ENCODE measurements at places on chromosomes 16 and 17.

DNA sequence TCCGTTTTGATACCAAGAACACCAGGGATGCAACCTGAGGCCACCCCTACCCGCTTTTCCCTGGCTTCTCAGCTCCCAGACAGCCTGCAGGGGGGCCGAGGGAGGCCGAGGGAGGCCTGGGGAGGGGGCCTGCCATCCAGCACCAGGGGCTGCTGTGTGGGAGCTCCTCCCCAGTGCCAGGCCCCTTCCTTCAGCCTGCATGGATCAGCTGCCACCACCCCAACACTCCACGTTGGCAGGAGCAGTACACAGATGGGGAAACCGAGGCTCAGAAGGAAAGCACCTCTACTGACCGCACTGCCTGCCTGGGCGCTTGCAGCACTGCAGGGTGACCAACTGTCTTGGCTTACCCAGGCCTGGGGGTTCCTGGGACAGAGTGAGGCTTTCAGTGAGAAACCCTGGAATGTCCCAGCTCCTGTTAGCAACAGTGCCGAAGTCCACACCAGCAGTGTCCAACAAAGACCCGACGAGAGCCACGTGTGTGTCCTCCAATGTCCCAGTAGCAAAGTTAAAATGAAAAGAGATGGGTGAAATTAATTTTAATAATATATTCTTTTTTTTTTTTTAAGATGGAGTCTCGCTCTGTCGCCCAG, 5.3 kb upstream of the OSGIN1 start:
- no peak for DNase-seq

DNA sequence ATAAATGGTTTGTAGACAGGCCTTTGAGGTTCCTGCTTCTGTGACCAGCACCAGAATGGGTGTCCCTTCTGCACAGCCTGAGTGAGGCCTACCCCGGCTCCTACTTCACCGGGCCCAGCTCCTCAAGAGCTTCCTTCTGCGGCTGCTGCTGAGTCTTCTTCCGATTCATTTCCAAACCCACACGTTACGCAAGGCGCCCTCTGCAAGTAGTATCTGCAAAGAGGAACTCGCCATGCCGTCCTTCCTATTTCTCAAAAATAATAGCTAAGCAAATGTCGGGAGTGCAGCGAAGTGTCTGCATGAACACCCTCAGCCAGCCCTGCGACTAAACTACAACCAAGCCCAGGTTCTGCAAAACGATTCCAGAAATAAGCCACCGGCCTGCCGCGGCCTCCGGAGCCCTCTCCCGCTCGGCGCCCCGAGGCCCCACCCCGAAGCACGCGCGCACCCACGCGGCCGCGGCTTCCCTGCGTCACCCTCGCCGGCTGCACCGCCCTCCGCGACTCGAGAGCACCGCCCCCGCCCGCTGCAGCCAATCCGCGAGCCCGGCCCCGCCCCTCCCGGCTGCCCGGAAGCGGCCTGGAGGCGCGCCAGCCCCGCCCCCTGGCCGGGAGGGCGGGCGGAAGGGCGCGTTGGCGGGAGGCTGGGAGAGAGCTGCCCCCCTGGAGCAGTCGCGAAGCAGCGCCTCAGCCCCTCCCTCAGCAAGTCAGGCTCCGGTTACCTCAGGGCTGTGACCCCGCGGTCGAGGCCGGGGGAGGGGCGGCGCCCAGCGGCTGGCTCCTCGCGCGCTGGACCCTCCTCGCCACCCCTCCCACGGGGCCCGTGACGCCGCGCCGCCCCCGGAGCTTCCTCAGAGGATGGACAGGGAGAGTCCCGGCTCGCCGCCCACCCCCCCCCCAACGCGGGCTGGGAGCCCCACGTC, 8.3 kb downstream of the MNT start:
- peak; percentile 96 for DNase-seq

DNA sequence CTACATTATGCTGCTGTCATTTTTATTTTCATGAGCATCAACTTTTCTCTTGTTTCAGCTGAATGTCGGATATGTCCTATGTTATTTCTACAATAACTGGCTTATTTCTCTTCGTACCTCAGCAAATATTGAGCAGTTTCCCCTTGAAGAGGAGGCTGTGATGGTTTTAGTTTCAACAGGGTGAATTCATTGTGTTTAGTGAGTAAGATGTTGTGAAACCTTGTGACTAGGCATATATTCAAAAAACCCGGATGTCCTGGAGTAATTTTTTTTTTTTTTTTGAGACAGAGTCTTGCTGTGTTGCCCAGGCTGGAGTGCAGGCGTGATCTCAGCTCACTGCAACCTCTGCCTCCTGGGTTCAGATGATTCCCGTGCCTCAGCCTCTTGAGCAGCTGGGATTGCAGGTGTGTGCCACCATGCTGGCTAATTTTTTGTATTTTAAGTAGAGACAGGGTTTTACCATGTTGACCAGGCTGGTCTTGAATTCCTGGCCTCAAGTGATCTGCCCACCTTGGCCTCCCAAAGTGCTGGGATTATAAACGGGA, 11.1 kb downstream of the CPD start:
- no peak for DNase-seq

DNA sequence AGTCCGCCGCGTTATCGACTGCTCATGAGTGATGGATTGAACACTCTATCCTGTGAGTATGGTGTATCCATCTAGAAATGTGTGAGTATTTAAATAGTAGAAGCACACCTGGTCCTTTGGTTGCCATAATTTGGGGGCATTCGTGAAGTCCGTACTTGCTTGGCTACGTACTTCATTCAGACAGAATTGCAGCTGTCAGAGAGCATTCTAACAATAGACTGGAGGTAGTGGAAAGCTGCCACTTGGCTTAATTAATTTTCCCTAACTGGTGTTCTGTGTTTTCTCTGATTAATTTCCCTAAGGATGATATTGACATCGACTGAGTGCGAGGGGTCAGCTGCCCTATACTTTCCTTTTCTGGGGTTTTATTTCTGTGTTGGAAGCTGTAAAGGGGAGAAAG, 14.1 kb downstream of the RPA1 start:
- no peak for DNase-seq

DNA sequence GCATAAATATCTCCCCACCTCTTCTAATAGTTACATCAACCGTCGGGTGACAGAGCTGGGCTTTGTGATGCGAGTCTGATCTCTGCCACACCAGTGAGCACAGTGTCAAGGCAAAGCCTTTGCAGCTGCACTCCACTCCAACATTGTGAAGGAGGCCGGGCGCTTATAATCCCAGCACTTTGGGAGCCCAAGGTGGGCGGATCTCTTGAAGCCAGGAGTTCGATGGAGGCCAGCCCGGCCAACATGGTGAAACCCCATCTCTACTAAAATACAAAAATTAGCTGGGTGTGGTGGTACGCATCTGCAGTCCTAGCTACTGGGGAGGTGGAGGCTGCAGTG, 18.9 kb downstream of the CYB5D2 start:
- DNase-seq = no peak

GRCh38 chr17:329784-330420, 22.7 kb downstream of the RPH3AL start:
- DNase-seq = no peak

GRCh38 chr17:6532441-6532885, 23.9 kb downstream of the PITPNM3 start:
- no peak for DNase-seq

DNA sequence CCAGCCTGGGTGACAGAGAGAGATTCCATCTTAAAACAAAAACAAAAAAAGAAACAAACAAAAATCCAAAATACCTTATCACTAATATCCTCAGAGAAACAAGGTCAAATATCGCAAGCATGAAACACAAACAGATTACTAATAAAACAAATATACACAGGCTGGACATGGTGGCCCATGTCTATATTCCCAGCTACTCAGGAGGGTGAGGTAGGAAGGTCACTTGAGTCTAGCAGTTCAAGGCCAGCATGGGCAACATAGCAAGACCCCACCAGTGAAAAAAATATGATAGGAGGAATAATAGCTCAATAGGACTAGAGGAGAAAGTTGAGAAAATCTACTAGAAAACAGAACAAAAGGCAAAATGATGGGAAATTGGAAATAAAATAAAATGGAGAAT, 6.9 kb upstream of the ALOX15B start:
- no peak for DNase-seq

DNA sequence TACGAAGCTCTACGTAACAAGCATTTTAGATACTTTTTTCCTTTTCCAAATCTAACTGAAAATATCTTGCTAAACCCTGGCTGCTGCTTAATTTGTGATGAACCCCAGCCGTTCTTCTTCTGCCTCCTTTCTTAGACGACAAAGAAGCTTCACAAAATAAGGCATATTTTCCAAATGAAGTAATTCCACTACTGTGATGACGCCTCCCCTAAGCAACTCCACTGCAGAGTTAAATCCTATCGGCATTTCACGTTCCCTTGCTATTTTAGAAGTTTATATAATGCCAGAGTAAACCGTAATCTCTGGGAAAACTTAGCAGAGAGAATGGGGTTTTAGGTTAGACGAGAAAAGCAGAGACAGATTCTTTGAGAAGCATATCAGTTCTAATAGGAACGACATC, 683.1 kb upstream of the SALL1 start:
- no peak for DNase-seq

DNA sequence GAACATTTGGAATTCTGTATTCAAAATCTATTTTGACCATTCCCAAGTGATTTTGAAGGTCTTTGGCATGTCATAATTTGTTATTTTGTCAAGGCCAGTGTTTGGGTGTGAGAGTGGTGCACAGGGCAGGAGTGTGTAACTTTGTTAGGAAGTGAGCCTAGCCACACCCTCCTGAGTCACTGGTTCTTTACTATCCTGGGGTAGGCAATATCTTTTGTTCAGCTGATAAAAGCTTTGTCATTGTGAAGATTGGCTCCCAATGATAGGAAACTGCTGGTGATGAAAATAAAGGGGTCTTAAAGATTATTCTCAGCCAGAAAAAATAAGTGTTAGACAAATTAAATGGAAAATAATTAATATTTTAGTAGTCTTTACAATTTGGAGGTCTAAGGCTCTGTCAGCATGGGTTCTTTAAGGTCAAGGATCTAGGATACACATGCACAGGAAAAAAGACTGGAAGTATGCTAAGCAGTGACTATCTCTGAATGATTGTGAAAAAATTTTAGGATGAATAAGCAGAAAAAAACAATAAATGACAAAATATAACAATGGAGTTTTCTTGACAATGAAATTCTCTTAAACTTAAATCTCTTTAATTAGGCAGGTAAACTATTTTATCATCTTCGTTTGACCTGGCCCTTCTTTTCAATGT, 5.1 kb downstream of the UBN1 start:
- DNase-seq = no peak

DNA sequence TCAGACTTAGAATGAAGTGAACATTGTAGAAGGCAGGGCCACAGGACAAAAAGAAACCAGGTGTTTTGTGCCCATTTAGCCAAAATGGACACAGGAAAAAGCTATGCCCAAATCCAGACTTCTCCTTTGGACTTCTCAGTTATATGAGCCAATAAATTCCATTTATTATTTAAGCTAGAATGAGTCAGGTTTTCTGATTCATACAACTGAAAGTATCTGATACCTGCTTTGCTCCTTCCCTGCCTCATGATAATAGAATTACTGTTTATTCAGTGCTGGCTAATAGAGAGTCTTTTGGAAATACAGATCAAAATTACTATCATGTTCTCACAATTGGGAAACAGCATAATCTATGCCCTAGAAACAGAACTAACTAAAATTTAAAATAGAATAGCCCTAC, 8.7 kb upstream of the CPD start:
- no peak for DNase-seq

DNA sequence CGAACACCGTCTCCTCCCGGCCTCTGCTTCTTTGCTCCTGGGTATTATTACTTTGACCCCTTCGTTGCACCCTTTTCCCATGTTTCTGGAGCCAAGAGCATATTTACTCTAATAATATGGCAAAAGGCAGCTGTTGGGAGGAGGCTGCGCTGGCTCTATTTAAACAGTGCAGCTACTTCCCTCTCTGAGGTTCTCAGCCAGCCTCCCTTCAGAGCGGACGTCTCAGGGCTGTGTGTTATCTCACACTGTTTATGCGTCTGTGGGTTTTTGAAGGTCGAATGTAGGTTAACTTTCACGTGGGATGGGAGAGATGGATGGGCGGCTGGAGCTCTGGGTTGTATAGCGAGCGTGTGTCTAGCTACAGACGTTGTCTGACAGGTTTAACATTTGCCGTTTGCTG, 45.3 kb downstream of the COX4I1 start:
- no peak for DNase-seq

DNA sequence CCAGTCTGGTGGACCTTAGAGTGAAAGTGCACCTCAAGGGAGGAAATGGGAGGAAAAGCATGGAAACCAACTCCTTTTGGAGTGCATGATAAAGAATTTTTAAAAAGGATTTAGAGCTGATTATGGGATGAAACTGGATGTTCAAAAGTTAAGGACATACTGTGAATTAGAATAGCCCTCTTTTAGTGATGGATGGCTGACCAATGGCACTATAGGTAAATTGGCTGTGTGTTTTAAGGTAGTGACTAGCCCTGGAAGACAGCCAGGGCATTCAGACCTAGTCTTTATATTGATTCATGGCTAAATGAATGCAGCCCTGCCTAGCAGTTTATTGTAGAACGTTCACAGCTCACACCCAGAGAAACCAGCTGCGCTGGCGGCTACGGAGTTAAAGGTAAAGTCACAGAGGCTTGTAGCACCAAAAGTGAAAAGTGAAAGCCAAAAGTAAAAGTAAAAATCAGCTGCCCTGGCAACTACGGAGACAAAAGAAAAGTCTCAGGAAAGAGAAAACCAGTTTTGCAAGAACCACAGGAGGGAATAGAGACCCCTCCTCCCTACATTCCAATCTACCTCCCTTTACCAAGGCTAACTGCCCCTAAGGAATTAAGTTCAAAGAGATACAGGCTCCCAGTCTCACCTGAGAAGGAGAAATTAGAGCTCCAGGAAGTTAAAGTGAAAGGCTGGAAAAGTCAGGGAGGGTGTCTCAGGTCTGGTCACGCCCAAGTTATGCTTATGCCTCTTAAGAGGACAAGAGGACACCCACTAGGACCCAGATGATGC, 21.8 kb downstream of the ACSM1 start:
- peak; percentile 56 for DNase-seq

DNA sequence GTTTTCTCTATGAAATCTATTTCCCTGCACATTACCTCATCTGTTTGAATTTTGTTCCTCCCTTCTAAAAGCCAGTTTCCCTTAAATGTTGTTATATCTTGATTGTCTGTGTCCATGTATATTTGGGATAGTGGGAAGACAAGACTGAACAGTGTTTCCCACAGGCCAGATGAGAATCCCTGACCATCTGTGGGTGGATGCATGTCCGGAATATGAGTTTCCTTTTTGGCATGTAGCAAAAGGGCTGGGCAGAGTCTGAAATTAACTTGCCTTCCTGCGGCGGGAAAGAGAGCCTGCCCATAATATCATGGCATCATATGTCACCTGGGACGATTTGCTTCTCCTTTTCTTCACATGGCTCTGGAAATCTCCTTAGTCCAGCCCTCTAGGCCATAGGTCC, 385.8 kb upstream of the MAF start:
- no peak for DNase-seq

DNA sequence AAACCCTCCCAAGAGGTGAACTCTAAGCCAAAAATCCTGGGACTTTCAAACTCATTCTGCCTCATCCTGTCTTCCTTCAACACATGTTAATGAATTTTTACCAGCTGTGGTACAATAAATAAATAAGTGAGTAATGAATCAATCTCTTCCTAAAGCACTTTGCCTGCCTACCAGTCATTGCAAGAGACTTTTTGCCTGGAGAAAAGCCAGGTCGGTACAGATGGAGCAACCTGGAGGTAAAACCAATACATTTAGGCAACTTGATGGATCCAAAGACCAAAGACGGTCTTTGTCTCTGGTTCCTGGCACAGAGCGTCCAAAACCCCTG, 324.2 kb downstream of the PMP22 start:
- no peak for DNase-seq

Measured in ACHN (cell line).